Cerebellar cortex (tissue), 1 donor: ENCODE measurements at places on chromosomes 6 and 20.
A peak's percentile ranks its signal among the peaks of the same experiment; 100 is the strongest.

DNA sequence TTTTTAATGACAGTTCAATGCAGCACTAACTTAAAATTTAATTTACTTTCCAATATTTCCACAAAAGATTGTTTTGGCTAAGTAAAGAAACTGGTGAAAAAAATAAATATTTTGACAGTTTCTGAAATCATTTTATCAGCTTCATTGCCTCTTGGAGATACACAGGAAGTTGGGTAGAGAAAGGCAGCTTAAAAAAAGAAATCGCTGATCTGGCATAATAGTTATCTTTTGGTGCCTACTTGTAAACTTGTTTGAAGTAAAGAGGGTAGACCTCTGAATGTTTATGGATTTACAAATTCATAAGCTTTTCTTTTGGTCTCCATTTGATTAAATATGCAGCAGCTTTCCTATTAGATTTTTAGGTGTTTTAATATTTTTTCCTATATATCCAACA is 103.4 kb downstream of the RTN4IP1 start:
- no peak for DNase-seq

- DNase-seq, result no peak
These were observed 83.2 kb upstream of the B3GAT2 start for GRCh38 chr6:71040043-71040442.

DNA sequence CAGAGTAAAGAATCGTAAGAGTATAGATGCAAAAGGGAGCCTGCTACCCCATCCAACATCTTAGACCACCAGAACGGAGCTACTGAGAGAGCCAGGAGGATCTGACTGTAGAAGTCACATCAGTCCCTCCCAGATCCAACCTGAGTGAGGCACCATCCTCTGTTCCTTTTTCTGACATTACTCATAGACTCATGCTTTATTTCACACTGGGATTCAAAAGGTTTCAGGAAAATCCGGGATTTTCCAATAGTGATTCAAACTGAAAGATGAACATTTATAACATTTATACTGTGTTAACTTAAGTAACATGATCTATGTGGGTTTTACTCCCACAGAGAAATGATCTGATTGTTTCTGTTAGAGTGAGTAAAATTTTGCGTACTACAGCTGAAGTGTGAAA is 868.6 kb upstream of the GJE1 start:
- DNase-seq, result no peak

DNA sequence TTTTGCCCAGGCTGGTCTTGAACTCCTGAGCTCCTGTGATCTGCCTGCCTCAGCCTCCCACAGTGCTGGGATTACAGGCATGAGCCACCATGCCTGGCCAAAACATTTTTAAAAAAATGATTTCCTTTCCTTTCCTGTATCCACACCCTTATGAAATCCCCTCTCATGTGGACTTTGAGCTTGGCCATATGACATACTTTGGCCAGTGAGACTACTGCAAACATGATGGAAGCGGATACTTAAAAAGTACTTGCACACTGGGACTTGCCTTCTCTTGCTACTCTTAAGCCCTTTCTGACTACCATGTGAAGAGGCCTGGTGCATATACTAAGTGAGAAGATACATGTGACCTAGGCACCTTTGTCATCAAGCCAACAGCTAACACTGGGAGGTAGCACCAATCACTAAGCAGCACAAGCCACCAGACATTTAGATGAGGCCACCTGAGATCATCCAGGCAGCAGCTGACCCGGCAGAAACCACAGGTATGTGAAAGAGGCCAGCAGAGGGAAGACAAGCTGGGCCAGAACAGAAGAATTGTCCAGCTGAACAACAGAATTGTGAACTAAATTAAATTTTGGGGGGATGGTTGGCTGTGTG is 78.5 kb upstream of the HDAC2 start:
- DNase-seq, result no peak

- no peak for DNase-seq
These were observed 28.3 kb upstream of the HACE1 start for GRCh38 chr6:104888066-104888465.

- DNase-seq, result no peak
These were observed 54.2 kb downstream of the ZNF831 start for GRCh38 chr20:59217794-59218280.

GRCh38 chr6:20630136-20630535 is 95.9 kb downstream of the CDKAL1 start:
- DNase-seq, result no peak

GRCh38 chr6:45678285-45678607 is 300.5 kb upstream of the SUPT3H start:
- DNase-seq, result no peak

DNA sequence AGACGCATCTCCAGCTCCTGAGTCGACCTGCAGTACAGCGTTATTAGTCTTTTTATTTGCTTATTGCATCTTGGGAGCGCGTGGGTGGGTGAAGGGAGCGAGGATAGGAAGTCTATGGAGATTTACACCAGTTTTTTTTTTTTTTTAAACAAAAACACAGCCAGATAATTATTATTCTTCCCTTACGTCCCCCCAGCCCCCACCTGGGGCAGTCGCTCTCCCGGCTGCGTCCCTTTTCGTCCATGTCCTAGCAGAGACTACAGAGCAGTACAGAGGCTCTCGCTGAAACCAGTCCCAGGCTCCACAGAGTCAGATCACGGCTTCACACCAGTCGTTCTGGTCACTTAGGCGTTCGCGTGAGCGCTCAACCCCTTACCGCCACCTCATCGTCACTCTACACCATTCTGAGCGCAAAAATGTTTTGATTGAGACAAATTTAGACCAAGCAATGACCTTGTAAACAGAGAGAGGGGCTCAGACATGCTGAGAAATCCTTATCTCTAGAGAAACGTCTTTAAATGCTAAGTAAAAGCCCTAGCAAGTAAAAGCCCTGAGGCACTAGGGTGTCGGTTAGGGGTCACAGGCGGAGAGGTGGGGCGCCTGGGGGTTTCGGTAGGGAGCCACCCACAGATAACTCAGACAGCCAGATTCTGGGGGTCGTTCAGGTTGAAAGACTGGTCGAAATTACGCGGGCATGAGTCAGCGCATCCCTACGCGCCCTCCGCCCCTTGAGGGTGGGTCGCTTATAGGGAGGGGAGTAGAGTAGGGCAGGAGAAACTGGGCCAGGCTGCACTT is 975 bp upstream of the PPT2 start:
- DNase-seq, result peak; percentile 74

DNA sequence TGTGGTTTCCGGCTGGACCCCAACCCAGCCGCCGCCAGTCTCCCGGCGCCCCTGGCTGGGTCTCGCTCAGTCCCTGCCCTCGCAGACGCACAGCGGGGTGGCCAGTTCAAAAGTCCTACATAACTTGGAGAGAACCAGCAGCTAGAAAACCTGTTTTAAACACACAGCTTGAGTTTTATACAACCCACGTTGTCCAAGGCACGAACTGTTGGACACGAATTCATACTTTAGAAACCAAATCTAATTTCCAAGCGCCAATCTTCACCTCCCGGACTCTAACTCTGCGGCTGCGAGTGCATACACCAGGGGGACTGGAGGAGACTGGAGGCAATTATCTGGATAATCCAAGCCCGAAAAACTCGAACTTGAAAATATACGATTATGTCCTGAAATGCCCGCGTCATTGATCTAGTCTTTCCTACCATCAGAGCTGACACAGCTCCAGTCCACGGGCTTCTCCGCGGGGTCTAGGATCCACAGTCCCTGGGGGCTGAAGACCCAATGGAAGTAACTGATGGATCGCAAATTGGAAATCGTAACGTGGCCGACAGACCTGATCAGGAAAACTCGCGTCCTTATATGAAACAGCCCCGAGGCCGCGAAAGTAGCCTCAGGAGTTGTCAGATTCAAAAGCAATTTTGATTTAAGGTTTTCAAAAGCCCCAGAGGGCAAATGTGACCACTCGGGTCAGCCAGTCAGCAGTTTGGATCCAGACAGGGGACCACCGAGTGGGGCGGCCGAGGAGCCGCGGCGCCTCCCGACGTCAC is 843 bp upstream of the HEY2 start:
- peak; percentile 21 for DNase-seq

DNA sequence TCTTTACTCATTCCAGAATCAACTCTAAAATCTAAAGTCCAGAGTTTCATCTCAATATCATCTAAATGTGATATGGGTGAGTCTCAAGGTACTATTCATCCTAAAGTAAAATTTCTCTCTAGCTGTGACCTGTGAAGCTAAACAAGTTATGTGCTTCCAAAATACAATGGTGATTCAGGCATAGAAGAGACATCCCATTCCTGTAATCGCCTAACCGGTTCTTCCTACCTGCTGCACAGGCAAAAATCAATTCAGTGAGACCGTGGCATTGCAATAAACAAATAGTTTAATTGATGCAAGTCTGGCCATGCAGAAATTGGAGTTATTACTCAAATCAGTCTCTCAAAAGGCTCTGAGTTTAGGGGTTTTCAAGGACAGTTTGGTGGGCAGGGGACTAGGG is 232.8 kb downstream of the UBE3D start:
- DNase-seq, result no peak

- DNase-seq, result no peak
These were observed 118.2 kb upstream of the RIPOR2 start for GRCh38 chr6:25053875-25054371.

- DNase-seq, result peak; percentile 61
These were observed 535 bp downstream of the NKAIN2 start for GRCh38 chr6:123804014-123804786.

DNA sequence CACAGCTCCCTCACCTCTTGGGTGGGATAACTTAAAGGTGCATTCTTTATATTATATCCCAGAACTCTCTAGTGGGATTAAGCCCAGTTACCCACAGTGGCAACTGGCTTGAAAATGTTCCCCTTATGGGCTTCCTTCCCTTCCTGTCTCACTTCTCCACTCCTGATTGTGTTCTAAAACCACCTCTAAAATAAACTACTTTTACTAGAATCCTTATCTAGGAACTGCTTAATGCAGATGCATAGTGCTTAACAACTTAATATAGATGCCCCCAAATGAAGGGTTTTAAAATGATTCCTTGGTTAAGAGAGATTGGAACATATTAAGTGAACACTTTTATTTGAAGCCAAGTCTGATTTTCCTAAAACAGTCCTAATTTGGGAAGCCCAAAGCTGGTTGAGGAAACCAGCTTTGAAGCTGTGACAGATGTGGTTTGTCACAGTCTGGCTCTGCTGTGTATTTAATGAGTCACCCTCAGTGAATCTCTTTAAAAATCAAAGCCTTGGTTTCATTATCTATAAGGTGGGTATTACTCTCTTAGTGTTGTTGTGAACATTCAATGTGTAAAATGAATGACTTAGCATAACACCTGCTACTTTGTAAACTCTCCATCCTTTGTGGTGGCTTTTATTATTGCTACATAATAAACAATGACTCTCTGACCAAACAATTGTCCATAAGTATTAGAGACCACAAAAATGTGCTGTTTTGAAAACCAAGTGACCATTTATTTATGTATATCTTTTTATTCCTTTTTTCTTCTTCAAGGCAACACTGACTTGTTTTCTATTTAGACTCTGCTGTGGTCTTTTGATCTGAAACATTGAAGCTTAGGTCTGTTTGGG is 24.4 kb downstream of the PLCB1 start:
- DNase-seq, result no peak

DNA sequence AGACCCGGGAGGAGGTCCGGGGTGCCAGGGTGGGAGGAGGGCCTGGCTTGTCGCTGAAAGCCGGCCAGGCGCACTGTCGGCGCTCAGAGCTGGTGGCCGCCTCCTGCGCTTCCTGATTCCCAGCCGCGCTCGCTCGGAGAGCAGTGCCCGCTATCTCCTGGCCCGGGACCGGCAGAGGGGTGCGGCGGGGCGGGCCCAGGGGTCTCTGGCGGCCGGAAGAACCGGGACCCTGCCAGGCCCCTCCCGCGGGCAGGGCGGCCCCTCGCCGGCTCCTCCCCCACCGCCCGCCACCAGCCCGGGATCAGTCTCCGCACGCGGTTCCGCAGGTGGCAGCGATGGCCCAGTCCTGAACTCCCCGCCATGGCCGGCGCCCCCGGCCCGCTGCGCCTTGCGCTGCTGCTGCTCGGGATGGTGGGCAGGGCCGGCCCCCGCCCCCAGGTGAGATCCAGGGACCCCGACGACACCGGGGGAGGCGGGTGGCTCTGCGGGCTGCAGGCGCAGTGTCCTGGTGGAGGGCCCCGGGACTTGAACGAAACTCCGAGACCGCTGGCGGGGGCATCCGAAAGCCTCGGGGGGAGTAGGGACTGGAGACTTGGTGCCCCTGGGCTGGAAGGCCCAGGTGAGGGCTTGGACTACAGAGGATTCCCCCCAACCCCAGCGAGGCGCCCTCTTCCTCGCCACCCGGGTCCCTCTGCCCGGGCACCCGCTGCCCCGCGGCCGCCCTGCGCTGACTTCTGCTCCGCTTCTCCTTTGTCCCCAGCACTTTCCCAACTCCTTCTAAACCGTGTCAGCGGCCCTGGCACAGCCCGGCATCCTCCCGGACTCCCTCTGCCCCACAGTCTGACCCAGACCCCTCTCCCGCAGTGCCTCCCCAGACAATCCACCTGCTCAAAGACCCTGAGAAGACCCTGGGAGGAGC is at the start of gene GLP1R:
TSS of gene GLP1R (plus strand) at position 301 of the 919 bp plus-strand sequence. CDS start at position 361, 60 bp downstream.
- DNase-seq, result no peak

GRCh38 chr6:2866171-2866846 is 24.6 kb upstream of the SERPINB1 start:
- no peak for DNase-seq

- DNase-seq, result no peak
These were observed 12.7 kb upstream of the RBPJL start for GRCh38 chr20:45294003-45294368.
